ENCODE measurements at places on chromosomes 16 and 17.

DNA sequence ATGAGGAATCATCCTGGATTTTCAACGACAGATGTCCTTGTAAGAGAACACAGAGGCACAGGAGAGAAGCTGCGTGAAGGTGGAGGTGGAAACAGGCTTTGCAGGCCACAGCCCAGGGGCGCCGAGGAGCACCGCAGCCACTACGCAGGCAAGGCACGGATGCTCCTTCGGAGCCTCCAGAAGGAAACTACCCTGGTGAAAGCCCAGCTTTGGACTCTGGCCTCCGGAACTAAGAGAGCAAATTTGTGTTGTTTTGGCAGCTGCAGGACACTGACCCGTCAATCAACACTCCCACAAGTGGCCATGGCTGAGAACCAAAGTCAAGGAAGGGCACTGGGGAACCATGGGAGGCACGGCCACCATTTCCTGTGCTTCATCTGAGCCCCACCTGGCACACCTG, 3.4 kb downstream of the ARL16 start:
- no peak for DNase-seq

DNA sequence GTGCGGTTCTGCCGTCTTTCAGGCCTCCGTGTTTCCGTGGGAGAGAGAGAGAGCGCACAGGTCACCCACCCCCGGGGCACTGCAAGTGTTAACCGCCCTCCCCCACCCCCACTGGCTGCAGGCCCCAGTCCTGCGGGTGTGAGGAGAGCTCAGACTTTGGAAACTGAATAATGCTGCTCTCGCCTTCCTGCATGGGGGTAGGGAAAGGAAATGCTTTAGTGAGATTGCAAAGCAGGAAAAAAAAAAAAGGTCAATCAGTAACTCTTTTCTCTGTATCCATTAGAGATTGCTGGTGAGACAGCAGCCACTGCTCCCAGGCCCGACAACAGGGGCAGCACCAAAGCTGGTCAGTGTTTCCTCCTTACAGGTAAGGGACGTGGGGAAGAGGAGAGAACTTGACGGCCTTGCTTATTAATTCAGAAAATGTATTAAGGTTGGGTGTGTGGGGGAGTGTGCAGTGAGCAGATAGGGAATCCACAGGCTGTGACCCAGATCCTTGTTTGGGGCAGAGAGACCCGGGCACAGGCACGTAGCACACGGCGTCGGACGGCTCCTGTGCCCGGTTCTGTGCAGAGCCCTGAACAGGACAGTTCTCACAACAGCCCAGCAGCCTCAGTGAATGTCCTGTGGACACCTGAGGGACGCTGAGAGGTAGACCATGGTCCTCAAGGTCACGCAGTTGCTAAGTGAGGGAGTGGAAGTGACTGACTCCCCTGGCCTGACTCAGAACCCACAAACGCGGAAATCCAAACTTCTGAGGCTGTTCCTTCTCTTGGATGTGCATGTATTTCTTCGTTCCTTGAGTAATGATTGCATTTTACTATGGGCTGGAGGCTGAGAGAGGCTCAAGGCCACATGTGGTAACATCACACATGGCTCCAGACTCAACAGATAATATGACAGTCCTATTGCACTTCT, 156.5 kb downstream of the FOXL1 start:
- DNase-seq, result no peak

DNA sequence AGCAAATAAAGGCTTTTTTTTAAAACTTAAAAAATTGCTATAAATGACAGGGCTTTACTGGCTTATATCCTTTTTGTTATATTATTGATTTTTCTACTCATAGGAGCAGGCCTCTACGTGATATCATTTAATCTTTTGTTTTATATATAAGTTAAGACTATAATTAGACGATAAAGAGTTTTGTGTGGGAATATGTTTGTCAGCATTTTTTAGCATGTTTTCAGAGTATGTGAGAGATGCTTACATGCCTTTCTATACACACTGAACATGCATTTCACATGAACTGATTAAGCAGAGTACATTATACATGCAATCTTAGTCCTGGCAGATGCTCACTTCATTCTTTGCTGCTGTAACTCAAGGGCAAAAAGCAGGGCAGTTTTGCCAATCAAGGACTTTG, 7.7 kb upstream of the KRT222 start:
- no peak for DNase-seq

GRCh38 chr16:4293822-4294457, 21.1 kb upstream of the TFAP4 start:
- no peak for DNase-seq

DNA sequence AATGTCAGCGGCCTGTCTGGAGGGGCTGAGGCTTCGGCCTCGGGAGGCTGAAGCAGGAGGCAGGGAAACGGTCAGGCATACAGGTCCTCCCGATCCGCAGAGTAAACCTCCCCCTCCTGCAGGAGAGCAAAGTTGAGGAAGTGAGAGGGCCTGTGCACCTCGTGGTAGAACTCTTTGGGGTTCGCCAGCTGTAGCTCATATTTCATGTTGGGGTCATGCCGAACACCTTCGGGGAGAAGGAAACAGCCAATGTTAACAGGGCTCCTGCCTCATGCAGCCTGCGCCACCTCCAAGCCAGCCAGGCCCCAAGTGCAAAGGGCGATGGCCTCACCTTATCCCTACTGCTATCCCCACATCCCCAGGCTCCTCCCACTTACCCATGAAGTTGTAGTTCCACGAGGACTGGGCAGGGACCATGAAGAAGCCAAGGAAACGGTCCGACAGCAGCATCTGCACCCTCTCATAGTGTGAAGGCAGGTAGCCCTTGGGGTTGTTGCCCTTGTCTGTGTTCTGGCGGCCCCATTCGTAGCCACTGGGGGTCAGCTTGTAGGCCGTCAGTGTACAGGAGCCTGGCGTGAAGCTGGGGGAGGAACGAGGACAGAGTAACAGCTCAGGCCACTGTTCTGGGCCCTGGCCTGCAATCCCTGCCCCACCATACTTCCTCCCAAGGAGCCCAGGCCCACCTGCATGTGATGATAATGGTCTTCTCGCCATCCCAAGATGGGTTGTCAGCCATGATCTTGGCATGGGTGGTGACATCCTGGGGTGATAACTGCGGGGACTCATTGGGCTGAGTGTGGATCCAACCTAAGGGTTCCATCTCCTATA, 1.3 kb upstream of the RILP start:
- no peak for DNase-seq

DNA sequence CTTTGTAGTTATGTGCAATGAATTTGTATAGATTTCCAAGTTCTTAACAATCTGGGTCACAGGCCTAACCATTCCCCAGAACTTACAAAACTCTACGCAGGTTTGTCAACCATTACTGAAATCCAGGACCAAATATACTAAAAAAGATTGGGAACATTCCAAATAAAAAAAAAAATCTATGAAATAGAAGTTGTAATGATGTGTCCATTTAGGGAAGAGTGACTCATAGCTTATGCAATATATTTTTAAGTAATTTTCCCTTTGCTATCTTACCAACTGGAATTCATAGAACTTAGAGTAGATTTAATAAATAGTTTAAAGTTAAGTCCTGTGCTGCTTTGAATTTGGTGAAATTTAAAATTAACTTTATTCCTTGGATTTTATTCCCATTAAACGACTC, 393.2 kb downstream of the PMP22 start:
- peak; percentile 35 for DNase-seq

GRCh38 chr17:55668312-55668920, 54.2 kb downstream of the TMEM100 start:
- DNase-seq, result no peak

DNA sequence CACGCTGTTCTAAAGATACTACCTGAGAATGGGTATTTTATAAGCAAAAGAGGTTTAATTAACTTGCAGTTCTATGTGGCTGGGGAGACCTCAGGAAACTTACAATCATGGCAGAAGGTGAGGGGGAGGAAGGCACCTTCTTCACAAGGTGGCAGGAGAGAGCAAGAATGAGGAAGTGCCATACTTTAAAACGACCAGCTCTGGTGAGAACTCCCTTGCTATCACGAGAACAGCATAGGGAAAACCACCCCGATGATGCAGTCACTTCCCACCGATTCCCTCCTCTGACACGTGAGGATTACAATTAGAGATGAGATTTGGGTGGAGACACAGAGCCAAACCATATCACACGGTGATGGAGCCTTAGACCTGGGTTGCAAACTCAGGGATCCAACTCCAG, 317.5 kb upstream of the EEF2KMT start:
- DNase-seq, result no peak

- DNase-seq, result no peak
Measured at GRCh38 chr17:74272731-74273201, 1.3 kb upstream of the DNAI2 start.

- no peak for DNase-seq
Measured at GRCh38 chr17:65092262-65092661, 35.7 kb upstream of the GNA13 start.

GRCh38 chr17:67390006-67390645, 13.0 kb downstream of the PITPNC1 start:
- no peak for DNase-seq

DNA sequence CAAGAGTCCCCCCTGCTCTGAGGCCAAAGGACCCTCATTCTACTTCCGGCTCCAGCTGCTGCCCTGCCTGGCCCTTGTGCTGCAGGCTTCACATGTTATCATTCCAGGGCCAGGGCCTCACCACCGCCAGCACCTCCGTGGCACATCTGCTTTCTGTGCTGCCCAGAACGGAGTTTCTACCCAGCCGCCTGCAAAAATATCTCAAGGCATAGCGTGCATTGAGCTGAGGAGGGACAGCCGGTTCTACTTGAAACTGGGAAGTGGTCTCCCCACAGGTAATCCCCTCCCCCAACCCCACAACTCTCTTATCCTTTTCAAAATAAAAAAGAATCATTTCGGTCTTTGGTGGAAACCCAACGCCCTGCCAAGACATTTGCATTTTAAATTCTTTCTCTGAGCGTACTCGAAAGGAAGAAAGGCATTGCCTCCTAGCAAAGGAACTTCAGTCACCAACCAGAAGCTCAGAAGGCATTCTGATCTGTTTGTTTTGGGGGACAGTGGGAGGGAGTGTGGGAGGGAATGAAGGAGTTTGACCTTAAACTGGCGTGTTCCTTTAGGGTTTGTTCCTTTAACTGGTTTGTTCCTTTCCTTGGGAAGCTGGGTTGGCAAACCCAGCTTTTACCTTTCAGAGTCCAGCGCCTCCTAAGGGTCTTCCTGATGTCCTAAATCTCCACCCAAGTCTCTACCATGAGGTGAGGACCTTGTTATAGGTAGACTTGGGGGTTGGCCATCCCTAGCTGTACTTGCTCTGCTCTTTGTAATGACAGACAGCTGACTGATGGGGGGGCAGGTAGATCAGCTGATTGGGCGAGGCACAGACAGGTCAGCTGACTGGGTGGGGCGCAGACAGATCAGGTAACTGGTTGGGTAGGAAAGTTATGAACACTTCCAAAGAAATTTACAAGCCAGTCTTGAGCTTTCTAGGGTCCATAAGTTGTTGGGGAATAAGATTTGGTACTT, 33.4 kb upstream of the PIK3R6 start:
- DNase-seq, result no peak

DNA sequence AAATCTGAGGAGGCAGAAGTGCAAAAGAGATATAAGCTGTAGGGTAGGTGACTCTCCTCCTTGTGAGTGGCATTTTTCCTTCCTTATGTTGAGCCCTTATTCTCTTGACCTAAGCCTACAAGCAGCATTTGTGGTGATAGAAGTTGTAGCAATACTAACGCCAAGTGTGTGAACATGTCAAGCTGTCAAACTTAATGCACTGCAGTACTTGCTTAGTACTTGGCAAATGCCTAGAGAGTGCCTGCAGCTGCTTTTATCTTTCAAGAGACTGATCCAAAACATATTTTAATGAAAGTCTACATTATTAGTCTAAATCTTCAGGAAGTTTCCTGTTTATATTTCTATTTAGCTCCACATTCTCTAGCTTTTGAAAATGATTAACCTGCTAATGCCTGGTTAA, 83.2 kb downstream of the CNTNAP4 start:
- no peak for DNase-seq

DNA sequence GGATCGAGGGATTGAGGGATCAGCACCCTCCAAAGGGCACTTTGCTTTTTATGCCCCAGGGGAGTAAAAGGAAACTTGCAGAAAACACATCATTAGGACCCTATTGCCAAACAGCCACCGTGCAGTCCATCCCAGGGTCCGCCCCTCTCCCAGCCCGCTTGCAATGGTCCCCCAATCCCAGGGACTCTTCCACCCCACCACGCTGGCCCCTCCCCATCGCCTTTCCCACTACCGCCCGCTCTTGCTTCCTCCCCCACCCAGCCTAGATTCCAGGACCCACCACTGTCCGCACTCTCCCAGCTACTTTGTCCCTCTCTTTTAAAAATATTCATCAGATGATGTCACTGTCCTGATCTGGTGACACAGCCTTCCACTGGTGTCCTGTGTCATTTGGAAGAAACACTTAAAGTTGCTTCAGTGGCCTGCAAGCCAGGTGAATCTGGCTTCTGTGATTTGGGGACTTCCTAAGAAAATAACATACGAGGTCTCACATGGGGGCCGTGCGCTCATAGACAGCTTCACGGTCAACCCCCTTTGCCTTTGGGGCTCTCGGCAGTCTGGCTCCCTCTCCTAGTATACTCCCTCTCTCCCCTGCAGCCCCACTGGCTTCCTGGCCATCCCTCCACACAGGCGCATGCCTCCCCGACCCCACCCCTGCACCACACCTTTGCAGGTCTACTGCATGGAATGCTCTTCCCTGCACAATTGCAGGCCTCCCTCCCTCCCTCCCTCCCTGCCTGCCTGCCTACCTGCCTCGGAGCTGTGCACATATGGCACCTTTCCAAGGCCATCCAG, 127.9 kb downstream of the RBFOX3 start:
- DNase-seq, result no peak

GRCh38 chr16:10610499-10611184, 30.2 kb upstream of the EMP2 start:
- no peak for DNase-seq

GRCh38 chr17:83065660-83066542, 13.5 kb upstream of the METRNL start:
- DNase-seq, result no peak

DNA sequence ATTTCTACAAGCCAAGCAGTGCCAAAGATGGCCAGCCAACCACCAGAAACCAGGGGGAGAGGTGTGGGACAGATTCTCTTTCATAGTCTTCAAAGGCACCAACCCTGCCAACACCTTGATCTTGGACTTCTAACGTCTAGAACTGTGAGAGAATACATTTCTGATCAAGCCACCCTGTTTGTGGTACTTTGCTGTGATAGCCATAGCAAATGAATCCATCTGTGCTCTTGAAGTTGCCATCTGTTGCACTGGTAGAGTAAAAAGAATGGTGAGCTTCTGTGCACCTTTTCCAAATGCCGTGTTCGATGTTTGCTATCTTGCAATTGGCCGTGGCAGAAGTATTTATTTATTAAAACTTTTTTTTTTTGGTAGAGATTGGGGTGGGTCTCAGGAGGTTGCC, 16.7 kb upstream of the ADGRG1 start:
- no peak for DNase-seq

All from inflammatory macrophage treated with lipopolysaccharide for 4 hours (primary cell).